Right lobe of liver (tissue), 6 donors: ENCODE measurements at places on chromosomes 1 and 21. TPM values are rescaled to one million over a fixed set of nuclear protein-coding genes. Genes with fewer than 3 reads are reported as not detected.

Gene UQCRHL
- 0.53 TPM for total RNA-seq

Gene OR2L3
- total RNA-seq = not detected

Gene IL12RB2
- total RNA-seq = 0.31 TPM

Gene SLFNL1
- total RNA-seq = 0.06 TPM

Gene BCL2L15
- total RNA-seq = 0.06 TPM

Gene S100A7A
- not detected for total RNA-seq

DNA sequence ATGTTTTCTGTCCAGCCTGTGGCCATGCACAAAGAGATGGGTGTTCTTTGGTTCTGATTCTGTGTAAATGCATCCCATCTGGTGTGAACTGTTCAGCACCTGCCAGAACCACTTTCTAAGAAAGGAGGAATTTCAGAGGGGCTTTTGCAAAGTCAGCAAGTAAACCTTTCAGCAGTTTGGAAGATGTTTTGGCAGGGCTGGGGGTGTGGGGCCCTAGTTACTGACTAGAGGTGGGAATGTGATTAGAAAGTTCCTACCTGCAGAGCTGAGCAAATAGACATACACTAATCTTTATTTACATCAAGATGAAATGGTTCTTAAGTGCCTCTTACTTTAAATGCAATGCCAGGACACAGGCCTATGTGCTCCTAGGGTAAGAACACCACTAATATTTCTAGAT lies 378.1 kb upstream of the USP24 start:
- no peak for DNase-seq

- no peak for DNase-seq
Measured at GRCh38 chr1:220902916-220903315, 23.7 kb downstream of the HLX start.

GRCh38 chr1:41330588-41331545 lies 30.4 kb upstream of the FOXO6 start:
- DNase-seq = peak; percentile 33

DNA sequence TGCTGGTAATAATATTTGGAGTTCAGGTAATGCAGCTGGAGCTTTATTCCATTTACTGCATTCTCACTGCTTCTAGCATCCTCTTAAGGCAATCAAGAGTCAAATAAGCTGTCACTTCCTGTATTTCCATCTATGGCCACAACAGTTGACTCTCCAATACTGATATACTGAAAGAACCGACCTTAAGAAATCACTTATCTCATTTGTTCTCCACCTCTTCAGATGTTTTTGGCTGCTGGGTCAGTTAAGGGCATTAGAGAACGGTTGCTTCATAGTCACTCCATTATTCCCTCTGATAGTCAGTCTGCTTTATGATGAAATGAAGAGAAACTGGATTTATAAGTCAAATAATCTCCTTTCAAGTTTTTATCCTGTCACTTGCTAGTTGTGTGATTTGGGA lies 14.2 kb upstream of the RGS4 start:
- DNase-seq = no peak

- no peak for DNase-seq
Measured at GRCh38 chr1:118788463-118788862, 199.7 kb downstream of the TBX15 start.

GRCh38 chr1:17562375-17562774 lies 22.9 kb downstream of the ARHGEF10L start:
- DNase-seq = no peak

DNA sequence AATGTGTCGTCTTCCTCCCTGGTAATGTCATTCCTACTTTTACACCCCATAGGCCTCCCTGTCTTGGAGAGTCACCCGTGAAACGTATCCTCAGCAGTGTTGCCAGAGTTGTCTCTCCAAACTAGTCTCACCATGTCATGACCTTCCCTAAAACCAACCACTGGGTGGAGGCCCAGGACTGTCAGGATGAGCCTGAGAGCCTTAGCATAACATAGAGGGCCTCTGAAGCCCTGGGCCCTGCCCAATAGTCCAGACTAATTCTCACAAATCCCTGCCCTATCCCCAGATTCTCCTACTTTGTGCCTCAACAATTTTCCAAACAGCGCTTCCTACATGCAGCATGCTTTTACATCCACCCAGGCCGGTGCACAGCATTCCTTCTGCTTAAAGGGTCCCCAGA lies 29.3 kb upstream of the HSD3B1 start:
- DNase-seq = peak; percentile 50

DNA sequence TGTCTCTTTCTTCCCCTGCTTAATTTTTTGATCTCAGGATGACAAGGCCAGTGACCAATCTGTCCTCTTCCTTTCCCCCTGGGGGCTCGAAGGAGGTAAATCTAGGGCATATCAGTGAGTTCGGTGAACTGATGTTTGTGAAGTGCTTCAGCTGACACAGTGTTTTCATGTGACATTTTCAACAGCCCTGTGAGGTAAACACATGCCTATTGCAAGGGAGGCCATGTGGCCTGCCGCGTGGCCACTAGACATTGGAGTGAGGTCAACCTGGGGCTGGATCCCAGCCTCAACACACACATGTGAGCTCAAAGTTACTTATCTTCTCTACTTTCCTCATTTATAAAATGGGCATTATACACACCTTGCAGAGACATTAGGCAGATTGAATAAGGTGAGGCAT lies 126.3 kb downstream of the PLPP3 start:
- peak; percentile 90 for DNase-seq
